ENCODE measurements at places on chromosomes 4 and X.

GRCh38 chr4:17103231-17103630, 204.8 kb upstream of the LDB2 start:
- DNase-seq, result no peak

GRCh38 chrX:149371986-149372385, 133.1 kb downstream of the IDS start:
- DNase-seq, result no peak

- no peak for DNase-seq
These were observed 152.3 kb downstream of the PPARGC1A start for GRCh38 chr4:23737571-23737970.

DNA sequence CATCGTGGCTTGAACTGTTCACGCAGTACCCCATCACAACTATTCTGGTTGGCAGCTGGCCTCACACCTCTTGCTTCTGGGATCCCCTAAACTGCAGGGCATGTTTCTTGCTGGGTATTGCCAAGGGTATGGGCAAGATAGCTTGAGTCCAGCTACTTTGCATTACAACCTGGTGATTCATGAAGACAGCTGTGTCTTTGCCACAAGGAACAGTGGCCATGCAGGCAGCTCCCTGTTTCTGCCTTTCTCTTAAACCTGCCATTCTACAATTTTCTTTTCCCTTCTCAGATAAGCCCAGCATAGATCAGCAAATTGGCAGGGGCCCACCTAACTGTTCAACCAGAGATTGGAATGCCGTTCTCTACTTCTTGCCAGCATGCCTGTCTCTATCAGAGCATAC, 42.8 kb downstream of the TENM3 start:
- no peak for DNase-seq

DNA sequence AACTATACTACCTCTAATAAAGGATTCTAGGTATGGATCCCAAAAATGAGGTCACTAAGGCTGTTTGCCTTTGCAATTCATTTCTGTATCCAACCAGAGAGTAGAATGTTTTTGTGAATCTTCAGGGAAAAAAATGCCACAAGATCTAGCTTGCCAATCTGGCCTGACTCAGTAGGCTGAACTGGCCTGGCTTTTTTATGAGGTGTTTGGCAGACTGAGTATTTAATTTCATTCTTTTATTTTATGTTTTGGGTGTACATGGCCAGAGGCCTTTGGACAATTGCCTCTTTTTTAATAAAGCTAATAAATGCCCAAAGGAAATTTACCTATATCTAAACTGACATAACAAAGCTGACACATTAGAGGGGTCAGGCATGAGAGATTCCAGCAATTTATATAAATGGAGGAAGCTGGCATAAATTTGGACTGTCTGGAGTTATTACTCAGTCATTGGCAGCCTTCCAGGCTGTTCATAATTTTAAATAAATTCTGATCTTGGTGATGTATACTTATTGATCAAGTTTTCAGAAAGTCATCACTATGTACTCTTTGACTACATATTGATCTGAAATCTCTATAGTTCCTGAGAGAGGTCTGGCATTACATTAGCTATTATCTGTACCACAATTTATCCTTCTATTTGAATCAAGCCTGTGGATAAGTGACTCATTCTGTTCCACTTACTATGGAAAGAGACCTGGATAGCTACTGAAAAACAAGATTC, 376.4 kb upstream of the NOCT start:
- DNase-seq, result peak; percentile 14

GRCh38 chr4:80192937-80193336, 4.4 kb upstream of the PRDM8 start:
- DNase-seq, result no peak

DNA sequence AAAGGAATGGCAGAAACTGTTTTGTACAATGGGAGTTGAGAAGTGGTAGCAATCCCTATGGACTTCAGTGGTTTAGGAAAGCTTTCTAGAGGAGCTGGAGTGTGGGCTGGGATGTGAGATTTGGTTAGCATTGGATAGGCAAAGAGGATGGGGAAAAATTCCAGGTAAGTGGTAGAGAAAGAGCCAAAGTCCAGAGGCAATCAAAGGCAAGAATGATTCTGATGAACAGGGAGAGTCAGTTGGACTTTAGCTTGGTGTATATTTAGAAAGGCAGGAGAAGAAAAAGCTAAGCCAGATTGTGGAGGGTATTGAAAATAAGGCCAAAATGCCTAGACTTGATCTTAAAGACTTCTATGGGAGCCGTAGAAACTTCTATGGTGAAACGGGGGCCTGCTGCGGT, 3.7 kb upstream of the VSIG4 start:
- DNase-seq, result no peak

DNA sequence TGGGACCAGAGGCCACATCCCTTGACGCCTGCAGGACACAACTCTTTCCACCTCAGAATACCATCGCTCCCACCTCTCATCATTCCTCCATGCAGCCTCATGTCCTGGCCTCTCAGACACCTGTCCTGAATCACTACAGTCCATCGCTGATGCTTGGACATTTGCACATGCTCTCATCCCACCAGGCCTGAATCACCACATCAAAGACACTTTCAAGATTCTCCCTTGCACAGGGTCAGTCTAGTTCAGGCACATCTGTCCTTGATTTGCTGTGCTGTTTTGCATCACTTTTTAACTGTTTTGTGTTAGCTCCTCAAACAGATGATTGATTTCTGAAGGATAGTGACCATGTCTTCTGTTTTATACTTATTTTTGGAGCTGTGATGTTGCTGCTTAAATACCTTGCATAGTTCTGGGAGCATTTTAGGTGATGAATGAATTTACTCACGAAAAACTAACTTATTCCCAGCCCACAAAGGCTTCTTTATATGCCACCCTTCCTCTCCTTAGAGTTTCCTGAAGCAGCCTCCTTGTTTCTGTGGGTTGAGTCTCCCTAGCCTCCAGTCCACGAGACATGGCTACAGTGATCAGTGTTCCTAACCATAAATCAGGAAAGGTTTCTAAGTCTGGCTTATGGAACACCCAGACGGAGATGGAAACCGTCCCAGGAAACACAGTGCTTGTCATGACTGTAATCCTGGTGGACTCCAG, 2.6 kb downstream of the FAM114A1 start:
- no peak for DNase-seq

DNA sequence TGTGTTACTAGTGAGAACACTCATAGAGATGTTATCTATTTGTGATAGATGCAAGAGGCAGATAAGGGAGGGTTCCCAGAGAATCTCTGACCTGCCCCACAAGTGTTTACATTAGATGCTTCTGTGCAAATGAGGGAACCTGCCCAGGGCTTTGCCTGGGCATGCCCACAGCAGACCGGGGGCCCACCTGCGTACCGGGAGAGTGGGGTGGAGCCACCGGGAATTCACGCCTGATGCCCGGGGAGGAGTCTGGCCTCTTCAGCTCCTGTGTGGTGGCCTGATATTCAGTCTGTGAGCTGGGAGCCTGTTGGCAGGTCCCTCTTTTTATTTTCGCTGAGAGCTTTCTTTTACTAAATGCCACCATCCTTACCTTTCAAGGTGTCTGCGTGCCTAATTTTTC, 155.7 kb downstream of the SNCA start:
- DNase-seq, result peak; percentile 75

DNA sequence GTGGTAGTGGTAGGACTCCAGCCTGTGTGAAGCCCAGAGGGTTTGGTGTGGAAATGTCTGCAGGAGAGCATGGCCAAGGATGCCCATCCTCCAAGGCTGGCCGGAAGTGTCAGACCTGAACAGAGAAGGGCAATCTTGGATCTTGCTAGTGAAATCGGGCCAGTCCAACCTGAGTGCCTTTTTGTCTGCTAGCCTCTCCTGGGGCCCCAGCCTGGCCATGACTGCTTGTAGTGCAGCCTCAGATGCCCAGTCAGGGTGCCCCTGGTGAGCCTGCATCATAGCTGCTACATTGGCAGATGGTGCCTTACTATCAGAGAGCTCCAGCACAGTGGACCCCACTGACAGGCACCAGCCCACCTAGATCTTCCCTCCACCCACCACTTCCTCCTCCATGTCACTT, 99.3 kb upstream of the PCDH18 start:
- DNase-seq, result no peak

- DNase-seq, result no peak
These were observed 48.8 kb downstream of the ZNF732 start for GRCh38 chr4:256492-256891.

DNA sequence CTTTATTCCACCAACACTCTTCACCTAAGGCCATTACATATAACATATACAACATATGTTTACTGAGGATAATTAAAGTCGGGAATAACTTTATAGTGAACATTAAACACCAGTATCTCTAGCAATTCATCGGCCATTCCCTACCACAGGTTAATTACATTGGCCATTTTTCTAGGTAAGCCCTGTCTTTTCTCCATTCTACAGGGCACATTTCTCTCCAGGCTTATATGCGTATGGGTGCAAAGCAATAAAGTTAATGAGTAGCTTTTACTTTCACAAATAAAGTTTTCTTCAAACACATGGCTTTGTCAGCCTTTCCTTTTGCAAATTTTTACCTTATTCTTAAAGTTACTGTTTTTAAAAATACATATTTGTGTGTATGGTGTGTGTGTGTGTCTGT, 111.9 kb upstream of the IQCM start:
- DNase-seq, result no peak

- no peak for DNase-seq
These were observed 42.2 kb upstream of the NKRF start for GRCh38 chrX:119648421-119648775.

DNA sequence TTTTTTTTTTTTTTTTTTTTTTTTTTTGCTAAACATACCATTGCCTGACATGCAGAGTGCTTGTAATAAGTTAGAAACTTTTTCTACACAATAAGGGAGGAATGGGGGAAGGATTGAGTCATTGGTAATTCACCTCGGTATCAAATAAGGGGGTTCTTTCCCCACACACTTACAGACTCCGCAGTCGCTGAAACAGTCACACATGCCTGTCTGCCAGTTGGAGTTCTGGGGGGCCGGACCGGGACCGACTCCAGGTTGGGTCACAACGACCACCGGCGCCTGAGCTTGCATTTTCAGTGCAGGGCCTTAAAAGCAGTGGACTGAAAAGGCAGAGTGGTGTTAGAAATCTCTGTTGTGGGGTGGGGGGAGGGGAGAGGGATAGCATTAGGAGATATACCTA, 6.9 kb downstream of the PLAC8 start:
- DNase-seq, result no peak

DNA sequence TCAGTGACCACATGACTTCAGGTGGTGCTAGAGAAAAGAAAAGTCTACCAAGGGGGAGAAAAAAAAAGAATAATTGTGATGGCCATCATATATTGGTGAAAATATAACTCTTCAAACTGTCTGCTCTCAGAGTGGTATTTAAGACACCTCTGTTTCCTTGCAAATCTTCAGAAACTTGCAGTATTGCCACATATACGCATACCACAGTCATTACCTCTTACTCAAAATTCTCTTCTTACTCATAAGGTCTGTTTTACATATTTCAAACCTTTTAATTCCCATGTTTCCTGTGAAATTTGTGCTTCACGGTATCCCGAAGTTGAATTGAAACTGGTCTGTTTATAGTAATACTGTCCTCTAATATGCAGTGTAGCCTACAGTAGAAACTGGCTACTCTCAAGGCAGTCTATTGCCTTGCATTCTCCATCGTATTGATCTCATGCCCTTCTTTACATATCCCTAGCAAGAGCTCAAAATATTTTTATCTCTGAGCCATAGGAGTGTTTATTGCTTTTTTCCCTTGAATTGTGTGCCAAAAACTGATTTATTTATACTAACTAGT, 34.7 kb upstream of the LHFPL1 start:
- DNase-seq, result no peak

GRCh38 chrX:107450823-107451509, 1.5 kb downstream of the FRMPD3 start:
- DNase-seq, result no peak

GRCh38 chrX:100341142-100341510, 68.9 kb downstream of the PCDH19 start:
- DNase-seq, result no peak

GRCh38 chr4:986428-986878, 391 bp upstream of the IDUA start:
- DNase-seq, result no peak

- no peak for DNase-seq
These were observed 24.3 kb downstream of the ADD1 start for GRCh38 chr4:2867758-2868491.

GRCh38 chrX:129750971-129751370, 12.2 kb downstream of the XPNPEP2 start:
- no peak for DNase-seq

DNA sequence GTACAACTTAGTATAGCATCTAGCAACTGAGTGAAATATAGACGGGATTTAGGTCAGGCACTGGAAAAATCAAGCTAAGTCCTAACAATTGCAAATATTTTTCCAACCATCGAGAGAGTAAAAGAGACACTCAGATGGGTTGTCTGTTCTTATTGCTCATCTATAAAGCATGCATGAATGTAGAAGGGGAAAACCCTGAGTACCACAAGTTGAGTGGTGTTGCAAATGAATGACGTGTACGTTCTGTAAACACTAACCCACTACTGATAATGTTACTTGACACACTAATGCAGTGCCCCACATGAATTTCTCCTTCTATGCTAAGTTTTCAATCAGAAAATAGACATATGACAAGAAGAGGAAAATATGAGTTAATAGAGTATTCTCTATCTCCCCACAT, 211.2 kb downstream of the COX18 start:
- DNase-seq, result peak; percentile 19

- DNase-seq, result no peak
These were observed 22.5 kb downstream of the PTTG2 start for GRCh38 chr4:37982736-37983135.

Data from RWPE1 (cell line).